ENCODE measurements at places on chromosomes 1 and 21. TPM values are rescaled to one million over a fixed set of nuclear protein-coding genes. Genes with fewer than 3 reads are reported as not detected.

DNA sequence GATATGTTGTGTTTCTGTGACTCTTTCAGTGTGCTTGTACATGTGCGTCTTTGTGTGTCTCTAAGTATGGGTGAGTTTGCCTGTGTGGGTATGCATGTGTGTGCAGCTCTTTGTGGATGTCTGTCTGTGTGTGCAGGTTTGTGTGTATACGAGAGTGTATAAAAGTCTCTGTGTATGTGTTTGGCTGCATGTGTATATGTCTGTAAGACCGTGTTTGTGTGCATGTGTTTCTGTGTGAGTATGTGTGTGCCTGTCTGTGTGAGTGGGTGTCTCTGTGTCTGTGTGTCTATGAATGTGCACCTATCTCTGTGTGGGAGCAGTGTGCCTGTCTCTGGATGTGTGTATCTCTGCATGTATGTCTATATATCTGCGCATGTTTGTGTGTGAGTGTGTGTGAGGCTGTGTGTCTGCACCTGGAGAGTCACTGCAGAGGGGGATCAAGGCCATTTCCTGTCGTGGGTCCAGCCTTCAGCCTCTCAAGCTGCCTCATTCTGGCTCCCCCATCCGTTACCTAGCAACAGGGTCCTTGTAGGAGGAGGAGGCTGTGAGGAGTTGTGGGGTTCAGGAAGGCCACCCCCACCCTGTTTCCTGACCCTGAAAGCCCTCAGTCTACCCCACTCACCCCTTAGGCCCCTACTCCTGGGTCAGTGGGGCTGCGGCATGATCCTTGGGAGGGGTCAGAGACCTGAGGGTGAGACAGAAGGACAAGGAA is 10.4 kb downstream of the FGR start:
- no peak for DNase-seq

- no peak for DNase-seq
Observed at GRCh38 chr1:228828151-228828550, 92.9 kb downstream of the RHOU start.

Gene FBXO2
- total RNA-seq, result 131 TPM

Gene PTGS2
- total RNA-seq, result not detected

Gene RPE65
- not detected for total RNA-seq

Gene KLHDC9
- 7.6 TPM for total RNA-seq
